Gastroesophageal sphincter (tissue), 4 donors: ENCODE measurements at places on chromosomes 11 and 22. TPM values are rescaled to one million over a fixed set of nuclear protein-coding genes. Genes with fewer than 3 reads are reported as not detected.

The CCDC188 gene
- total RNA-seq: not detected

The SAA4 gene
- total RNA-seq: not detected

The ROBO4 gene
- 29.1 TPM for total RNA-seq

The ROBO3 gene
- 3.6 TPM for total RNA-seq

The ALG8 gene
- 16.4 TPM for total RNA-seq

The TMEM218 gene
- total RNA-seq: 14.7 TPM

The MYBPC3 gene
- not detected for total RNA-seq

The RASGRP2 gene
- 44.8 TPM for total RNA-seq

The OR4A16 gene
- total RNA-seq: not detected

The E2F8 gene
- not detected for total RNA-seq

The PLCB3 gene
- total RNA-seq: 24.3 TPM

The POU2AF2 gene
- total RNA-seq: 0.59 TPM

The PRRG4 gene
- total RNA-seq: 6.7 TPM

The NXPE4 gene
- total RNA-seq: 0.17 TPM

The RTN4RL2 gene
- 0.27 TPM for total RNA-seq

The TCN1 gene
- total RNA-seq: not detected

The TLCD5 gene
- 6.1 TPM for total RNA-seq

The CHST1 gene
- total RNA-seq: 2.1 TPM

The APOL5 gene
- not detected for total RNA-seq

The SELENOM gene
- total RNA-seq: 1,327 TPM

The LMO1 gene
- total RNA-seq: not detected

The IL18 gene
- total RNA-seq: 16.9 TPM

The PANX3 gene
- total RNA-seq: not detected

The TCF20 gene
- total RNA-seq: 47.9 TPM

The MAP6 gene
- total RNA-seq: 35.5 TPM

The CFAP300 gene
- total RNA-seq: 1.4 TPM

The ACRV1 gene
- total RNA-seq: not detected

The TTLL8 gene
- total RNA-seq: not detected

The OR52M1 gene
- total RNA-seq: not detected

The MMP12 gene
- total RNA-seq: not detected

The TMPRSS4 gene
- total RNA-seq: not detected

The RAB39A gene
- total RNA-seq: 1.3 TPM

The SLC22A9 gene
- not detected for total RNA-seq
